ENCODE measurements at places on chromosomes 2 and 18.

- no peak for DNase-seq
Observed at GRCh38 chr2:169365029-169365480, 2.7 kb upstream of the LRP2 start.

DNA sequence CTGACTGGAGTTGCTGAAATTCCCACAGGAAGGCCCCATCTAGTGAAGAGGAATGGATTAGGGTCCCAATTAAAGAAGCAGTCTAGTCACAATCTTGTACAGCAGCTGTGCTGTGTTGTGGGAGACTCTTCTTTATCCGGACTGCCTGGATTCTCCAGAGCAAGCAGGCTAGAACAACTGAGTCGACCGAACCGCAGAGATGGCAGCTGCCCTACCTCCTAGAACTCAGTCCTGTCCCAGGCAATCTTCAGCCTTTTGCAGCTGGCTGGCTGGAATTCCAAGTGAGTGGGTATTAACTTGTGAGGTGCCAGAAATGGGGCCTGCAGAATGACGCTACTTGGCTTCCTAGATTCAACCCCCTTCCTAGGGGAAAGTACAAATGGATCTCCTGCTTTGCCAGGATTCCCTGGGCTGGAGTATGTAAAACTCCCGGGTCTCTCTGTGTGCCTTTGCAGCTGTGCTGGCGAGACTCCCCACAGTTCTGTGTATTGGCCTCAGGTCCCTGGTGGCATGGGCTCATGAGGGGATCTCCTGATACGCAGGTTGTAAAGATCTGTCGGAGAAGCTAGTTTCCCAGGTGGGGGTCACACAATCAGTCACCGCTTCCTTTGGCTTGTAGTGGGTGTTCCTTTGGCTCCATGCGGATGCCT is 1952.6 kb upstream of the LRRTM1 start:
- DNase-seq: peak; percentile 13

DNA sequence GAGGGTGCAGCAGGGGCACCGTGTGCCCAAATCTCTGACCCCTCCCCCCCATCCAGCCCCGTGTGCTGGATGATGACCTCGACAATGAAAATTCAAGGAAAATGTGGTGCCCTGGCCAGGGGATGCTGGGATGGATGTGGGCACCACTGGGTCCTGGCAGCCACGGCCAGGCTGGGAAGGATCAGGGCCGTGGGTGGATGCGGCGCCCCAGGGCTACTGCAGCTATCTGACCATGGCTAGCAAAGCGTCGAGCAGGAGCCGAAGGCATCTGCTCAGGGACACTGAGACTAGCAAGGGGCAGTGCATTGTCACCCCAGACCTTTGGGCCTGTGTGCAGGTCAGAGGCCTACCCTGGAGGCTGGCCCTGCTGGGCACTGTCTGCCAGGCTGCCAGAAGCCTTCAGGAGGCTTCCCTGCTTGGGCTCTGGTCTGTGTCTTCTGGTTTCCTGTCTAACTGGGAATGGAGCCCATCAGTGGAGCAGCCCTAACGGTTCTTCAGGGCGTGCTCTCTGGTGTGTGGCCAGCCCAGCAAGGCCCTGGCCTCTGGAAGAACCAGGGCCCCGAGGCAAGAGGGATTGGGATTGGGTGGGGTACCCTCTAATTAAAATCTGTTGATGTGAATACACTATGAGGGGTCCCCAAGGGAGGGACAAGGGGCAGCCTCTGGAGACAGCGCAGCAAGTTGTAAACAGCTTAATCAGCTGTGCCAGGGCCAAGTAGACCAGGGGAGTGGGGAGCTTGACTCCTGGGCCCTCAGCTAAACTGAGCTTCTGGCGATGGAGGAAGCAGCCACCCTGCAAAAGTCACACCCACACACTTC is 98.0 kb downstream of the STPG4 start:
- no peak for DNase-seq

DNA sequence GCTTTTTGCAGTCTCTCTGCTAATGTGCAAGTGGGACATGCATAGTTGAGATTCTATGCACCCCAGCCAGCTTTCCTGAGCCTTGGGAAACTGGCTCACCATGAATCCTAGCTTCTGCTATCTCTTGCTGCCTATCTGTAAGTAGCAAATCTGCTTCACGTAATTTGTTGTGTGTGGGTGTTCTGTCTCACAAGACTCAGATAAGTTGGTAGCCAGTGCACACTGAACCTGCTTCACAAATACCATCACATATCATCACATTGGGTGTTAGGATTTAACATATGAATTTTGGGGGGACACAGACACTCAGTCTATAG is 13.9 kb upstream of the VRK2 start:
- no peak for DNase-seq

- no peak for DNase-seq
Observed at GRCh38 chr2:137964066-137964858, at the start of gene HNMT. Gene HNMT (plus strand): TSS chr2:137964473. CDS start chr2:137964492, 19 bp downstream.

GRCh38 chr2:216151313-216152025 is 42.3 kb downstream of the XRCC5 start:
- no peak for DNase-seq

All from WERI-Rb-1 (cell line).